ENCODE measurements at places on chromosomes 13 and 19.
A peak's percentile ranks its signal among the peaks of the same experiment; 100 is the strongest.

DNA sequence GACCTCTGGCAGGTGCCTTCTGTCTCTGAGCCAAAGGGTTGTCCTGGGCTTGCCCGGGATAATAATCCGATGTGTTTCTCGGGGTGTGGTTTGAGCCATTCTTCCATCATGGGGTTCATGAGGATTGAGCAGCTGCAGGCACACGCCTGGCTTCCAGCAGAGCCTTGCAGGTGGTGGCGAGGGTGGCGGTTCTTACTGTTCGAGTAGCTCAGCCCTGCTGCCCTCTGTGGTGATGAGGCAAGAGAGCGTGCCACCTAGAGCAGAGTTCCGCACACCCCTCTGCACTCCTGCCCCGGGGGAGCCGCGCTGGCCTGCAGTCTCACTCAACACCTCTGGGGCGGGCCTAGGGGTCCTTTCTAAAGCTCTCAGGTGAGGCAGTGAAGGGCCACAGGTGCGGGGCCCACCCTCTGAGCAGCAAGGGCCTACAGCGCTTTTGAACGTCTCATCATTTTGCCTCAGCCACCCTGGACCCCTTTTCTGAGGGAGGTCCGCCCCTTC, 3.8 kb downstream of the SCN1B start:
- DNase-seq: no peak

GRCh38 chr13:112107289-112107688, 40.3 kb downstream of the SOX1 start:
- DNase-seq: no peak

GRCh38 chr13:110158226-110158625, 148.7 kb downstream of the COL4A1 start:
- DNase-seq: no peak

- DNase-seq: no peak
Observed at GRCh38 chr19:18906605-18907519, 10.9 kb upstream of the CERS1 start.

DNA sequence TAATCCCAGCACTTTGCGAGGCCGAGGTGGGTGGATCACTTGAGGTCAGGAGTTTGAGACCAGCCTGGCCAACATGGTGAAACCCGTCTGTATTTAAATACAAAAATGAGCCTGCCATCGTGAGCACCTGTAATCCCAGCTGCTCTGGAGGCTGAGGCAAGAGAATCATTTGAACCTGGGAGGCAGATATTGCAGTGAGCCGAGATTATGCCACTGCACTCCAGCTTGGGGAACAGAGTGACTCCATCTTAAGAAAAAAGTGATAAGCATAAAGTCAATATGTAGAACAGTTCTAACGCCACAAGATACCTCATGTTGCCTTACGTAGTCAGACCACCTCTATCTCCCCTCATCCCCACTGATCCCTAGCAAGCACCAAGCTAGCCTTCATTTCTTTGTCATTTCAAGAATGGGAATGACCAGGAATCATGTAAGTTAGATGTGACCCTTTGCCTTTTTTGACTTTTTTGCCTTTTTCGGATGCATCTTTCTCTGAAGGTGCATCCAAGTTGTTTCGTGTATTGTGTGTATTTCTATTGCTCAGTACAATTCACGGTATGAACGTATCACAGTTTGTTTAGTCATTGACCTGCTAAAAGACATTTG, 6.4 kb downstream of the RPL21 start:
- no peak for DNase-seq

GRCh38 chr19:15702534-15702930, 25.3 kb upstream of the OR10H2 start:
- DNase-seq: peak; percentile 26

DNA sequence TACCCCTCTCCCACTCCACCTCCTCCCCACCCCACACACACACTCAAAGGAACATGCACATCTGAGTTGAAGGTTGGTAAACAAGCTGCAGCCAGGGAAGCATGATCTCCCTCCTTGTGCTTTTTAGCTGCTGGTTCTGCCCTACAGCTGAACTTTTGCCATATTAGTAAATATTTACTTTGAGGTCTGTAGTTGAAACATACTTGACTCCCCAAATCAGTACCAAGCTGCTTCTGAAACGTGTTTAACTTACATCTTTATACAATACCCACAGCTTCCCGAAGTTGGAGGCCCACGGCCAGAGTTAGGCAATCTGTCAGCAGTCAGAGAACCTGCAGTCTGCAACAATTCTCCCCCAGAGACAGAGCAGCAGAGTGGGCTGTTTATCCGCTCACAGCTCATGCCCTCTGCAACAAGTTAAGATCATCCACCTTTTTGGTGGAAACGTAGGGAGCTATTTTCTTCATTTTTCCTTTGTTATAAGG, 1.5 kb upstream of the PCDH20 start:
- no peak for DNase-seq

DNA sequence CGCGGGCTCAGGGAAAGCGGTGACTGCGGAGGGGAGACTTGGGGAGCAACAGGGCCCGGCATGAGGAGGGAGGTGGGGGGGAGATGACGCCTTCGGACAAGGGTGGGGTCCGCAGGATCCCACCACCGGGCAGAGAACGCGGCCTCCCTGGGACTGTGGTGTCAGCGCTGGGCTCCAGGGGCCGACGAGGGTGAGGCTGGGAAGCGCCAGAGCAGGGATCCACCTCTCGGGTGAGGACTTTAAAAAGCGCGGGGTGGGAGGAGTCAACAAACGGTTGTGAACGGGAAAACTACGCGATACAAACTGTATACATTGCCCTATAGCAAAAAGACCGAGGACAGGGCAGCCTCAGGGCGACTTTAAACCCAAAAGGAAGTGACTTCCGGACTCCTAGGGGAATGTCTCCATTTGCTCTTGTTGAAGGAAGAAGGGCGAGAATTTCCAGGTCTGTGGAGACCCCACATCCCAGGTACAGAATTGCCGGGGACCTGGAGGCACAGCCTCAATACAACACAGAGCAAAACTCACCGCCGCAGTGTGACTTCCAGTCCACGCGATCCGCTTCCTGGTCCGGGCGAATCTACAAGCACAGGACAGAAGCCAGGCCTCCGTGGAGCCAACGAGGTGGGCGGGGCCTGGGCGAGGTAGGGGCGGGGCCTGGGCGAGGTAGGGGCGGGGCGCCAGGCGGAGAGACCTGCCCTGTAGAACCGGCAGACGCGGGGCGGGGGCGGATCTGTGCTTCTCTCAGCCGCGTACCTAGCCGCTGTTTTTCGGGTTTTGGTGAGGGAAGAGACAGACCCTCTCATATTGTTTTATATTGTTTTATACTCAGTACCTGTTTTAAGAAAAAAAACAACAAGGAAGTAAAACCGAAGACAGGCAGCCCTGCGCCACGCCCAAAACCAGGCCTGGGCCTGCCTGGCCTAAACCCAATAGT, at the start of gene ZNF888:
Gene ZNF888, minus strand, starts transcription at position 588 of the 937 bp plus-strand sequence. CDS start 5,555 bp downstream, outside the sequence.
- DNase-seq: peak; percentile 73

GRCh38 chr19:35509861-35510625, 3.4 kb downstream of the DMKN start:
- no peak for DNase-seq

DNA sequence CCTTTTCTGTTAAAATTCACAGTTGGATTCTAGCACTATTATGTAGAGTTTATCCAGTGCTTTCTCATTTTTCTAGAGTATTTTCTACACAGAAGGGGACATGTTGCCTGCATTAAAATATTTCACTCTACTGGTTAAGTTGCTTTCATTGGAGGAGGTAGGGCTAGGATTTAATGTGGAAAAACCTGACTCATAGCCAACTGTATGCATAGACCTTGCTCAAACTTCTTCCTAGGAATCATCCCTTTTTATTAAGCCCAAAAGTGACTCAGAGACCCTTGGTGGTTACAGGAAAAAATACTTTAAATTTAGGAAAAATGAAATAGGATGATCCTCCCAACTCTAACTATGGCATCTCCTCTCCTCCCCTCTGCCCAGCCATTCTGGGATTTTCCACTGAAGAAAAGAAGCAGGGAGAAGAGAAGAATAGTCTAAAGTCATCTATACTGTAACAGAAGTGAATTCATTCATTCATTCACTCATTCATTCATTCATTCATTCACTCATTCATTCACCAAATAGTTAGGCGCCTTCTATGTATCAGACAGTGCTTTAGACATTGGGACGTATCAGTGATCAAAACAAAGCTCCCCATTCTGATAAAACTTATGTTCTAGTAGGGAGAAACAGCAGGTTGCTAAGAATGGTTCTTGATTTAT, 109.0 kb upstream of the HTR2A start:
- DNase-seq: no peak

- DNase-seq: no peak
Observed at GRCh38 chr19:50716178-50717025, 3.2 kb downstream of the SHANK1 start.

DNA sequence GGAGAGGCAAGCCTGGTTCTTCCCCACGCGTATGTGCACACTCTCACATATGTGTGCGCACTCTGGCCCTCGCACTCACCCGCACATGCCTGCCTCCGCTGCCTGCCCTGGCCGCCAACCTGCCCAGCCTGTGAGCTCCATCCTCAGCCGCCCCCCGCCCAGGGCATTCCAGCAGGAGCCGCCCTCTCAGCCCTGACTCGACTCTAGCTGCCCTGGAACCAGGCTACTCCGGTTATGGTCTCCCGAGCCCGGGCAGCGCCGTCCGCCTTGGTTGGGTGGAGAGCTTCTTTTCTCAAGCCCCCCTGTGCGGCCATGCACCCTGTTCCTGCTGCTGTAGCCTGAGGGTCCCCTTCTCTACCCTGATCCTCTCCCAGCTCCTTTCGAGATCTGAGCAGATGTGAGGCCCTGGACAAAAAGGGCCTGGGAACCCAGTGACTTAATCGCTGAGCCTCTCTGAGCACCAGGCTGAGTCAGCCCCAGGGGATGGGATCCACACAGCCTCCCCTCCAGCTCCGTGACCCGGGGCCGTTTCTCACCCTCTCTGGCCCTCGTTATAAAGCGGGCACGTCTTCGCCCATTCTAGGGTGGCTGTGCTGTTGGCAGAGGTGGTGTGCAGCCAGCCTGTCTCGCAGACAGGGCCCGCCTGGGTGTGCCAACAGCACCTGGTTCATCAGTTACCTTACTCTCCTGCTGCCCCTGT, 191.5 kb downstream of the TEX29 start:
- no peak for DNase-seq

DNA sequence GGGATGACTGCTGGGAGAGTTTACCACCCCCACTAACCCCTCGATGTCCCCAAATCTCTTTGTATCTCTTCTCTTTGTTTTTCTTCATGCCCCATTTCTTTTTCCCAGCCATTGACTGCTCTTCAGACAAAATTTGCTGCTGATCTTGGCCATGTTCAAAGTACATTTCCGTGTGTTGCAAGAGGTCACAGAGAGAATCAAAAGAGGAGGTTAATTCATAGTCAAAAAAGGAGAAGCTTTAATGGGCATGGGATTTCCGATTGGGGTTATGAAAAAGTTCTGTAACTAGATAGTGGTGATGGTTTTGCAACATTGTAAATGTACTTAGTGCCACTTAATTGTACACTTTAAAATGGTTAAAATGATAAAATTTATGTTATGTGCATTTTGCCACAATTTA, 121.1 kb downstream of the FLT1 start:
- DNase-seq: no peak

DNA sequence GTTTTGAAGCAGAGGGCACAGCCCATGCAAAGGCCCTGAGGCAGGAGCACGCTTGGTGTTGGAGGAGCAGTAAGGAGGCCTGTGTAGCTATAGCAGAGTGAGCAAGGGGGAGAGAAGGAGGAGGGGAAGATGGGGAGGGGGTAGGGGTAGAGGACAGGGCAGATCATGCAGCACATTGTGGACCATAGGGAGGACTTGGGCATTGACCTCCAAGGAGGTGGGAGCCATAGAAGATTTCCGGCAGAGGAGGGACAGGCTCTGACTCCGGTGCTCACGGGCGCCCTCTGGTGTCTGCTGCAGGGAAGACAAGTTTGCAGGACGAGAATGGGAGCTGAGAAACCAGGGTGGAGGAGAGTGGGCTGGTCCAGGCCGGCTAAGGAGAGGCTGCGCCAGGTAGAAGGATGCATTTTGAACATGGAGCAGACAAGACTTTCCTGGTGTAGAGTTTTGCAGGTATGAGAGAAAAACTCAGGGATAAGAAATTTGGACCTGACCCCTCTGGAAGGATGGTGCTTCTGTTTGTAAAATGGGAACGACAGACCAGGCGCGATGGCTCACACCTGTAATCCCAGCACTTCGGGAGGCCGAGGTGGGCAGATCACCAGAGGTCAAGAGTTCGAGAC, 13.7 kb upstream of the CREB3L3 start:
- peak; percentile 29 for DNase-seq

- peak; percentile 39 for DNase-seq
Observed at GRCh38 chr13:38381890-38382289, 32.2 kb downstream of the UFM1 start.

GRCh38 chr13:110464556-110465333, 96.8 kb downstream of the RAB20 start:
- no peak for DNase-seq

DNA sequence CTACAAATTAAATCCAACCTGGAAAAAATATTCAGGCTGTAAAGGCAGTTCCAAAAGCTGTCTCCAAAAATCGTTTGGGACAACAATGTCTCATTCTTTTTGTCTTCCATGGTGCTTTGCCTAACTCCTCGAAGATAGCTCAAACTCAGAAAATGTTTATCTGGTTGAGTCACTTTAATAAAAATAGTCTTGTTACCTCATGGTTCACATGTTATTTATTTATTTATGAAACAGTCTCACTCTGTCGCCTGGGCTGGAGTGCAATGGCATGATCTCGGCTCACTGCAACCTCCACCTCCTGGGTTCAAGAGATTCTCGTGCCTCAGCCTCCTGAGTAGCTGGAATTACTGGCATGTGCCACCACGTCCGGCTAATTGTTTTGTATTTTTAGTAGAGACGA, 4.9 kb upstream of the BRD4 start:
- DNase-seq: peak; percentile 55

GRCh38 chr19:17025991-17026658, 485 bp downstream of the CPAMD8 start:
- DNase-seq: no peak

DNA sequence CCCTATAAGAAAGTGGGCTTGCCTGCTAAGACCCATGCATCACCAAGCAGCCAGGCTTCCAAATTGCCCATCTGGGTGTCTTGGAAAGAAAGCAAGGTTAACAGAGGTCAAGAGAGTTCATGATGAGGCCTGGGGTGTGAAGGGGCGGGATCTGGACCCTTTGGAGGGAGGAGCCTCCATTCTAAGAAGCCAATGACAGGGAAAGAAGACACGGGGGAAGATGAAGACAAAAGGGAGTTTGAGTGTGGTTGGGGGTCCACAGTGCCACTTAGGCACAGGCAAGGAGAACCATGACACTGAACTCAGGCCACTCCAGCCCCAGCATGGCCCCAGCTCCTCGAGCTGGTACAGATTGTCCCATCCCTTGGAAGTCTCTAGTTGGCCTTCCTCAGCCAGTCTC, 350.2 kb upstream of the TSHZ3 start:
- DNase-seq: no peak

All from fibroblast of gingiva (primary cell).